Urinary bladder (tissue), 4 donors: ENCODE measurements at places on chromosomes 16 and 17. TPM values are rescaled to one million over a fixed set of nuclear protein-coding genes. Genes with fewer than 3 reads are reported as not detected.

DNA sequence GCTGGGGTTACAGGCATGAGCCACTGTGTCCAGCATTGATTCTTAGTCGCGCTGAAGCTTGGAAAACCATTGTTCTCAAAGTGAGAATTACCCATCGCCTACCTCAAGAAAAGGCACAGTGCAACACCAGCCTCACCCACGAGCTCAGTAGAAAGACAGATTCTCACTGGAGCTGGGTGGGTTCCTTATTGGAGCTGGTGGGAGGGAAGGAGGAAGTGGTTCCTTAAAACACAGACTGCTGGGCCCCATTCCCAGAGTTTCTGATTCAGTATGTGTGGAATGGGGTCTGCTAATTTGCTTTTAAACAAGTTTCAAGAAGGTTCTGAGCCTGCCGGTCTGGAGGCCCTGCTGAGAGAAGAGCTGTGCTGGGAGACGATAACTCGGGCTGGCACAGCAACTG, 264.7 kb downstream of the ENGASE start:
- DNase-seq: no peak

- DNase-seq: no peak
Measured at GRCh38 chr17:79008666-79009387, 737 bp downstream of the CANT1 start.

- no peak for DNase-seq
Measured at GRCh38 chr16:17397499-17397891, 73.3 kb downstream of the XYLT1 start.

DNA sequence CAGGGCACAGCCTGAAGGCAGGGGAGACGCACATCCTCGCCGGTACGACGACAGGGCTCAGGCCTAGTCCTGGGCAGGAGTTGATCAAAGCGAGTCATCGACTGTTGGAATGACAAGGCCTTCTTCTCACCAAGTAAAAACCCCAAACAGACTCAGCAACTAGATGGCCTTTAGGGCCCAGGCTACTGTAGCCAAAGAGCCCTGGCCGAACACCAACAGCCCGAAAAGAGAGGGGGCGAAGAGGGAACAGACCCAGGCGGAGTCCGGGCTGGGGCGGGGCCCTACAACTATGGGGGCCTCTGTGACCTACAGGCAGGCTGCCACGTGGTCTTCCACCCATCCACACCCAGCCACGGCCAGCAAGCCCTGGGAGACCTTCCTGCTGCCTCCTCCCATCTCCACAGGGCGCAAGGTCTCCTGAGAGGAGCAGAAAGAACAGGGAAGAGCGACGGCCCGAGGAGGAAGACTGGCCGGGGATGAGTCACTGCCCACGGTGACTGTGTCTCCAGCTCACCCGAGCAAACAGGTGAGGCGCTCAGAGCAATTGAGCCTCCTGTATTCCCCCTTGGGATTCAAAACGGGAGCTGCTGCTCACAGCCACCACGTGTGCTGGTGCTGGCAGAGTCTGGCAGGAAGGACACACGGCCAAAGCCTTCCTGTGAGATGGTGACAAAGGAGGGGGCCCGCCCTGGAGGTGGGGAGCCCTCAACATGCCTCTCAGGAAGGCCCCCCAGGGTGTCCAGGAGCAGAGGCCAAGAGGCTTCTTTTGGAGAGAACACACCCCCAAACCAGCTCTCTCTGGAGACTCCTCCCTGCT, 17.7 kb downstream of the SLC16A3 start:
- no peak for DNase-seq

FAM20A gene
- 5.4 TPM for polyA plus RNA-seq

TMIGD1 gene
- not detected for polyA plus RNA-seq

MT1A gene
- polyA plus RNA-seq: 244 TPM
